AG04449 (cell line): ENCODE measurements at places on chromosomes 1 and 21.
A peak's percentile ranks its signal among the peaks of the same experiment; 100 is the strongest.

GRCh38 chr21:44337449-44337848, 1.7 kb downstream of the CFAP410 start:
- DNase-seq: no peak

DNA sequence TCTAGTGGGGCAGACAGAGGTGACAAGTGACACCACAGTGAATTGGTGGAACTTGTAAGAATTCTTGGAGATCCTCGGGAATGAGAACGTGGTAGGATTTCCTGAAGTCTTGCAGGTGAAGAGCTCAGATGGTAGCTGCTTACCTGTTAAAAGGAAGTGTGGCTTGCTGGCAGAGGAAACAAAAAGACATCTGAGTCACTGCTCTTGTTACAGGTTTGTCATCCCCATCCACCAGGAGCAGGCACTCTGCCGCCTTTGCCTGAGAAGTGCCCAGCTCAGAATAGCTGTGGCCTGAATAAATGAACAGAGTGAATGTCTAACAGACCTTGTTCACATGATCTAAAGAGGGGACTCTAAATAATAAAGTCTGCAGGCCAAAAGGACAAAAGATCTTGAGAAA, 12.3 kb upstream of the ZSCAN20 start:
- DNase-seq: no peak

DNA sequence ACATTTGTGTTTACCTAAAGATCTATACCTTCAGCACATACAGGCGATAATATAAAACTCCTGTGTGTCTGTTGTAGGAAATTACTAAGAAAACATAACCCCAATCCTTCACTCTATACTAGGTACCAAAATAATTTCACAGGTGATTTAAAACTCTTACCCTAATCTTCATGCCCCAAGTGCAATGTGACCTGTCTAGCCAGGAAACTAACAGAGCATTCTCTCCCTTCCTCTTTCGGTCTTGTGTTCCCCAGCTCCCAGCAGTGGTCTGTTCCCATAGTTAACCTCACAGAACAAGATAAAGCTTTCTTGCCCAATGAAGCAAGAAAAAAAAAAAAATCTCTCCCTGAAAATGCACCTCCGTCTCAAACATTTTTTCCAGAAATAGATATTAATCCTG, 493.5 kb downstream of the DPYD start:
- no peak for DNase-seq

- DNase-seq: no peak
These were observed 22.3 kb downstream of the KNCN start for GRCh38 chr1:46529031-46529630.

DNA sequence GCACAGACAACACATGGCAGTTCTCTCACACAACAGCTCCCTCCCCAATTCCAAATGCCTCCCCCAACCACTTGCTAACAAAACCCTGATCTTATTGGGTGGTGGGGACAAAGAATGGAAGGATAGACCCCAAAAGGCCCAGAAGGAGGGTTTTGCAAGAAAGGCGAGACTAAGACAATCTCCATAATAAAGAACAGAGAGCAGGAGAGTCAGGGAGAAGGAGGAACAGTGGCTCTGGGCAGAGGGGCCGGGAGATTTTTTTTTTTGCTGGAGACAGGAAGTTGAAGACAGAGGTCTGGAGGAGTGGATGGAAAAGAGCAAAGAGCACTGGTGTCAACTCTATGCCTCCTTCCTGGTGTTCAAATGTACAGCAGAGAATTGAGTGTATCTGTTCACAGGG, 6.5 kb upstream of the C1QA start:
- DNase-seq: no peak

DNA sequence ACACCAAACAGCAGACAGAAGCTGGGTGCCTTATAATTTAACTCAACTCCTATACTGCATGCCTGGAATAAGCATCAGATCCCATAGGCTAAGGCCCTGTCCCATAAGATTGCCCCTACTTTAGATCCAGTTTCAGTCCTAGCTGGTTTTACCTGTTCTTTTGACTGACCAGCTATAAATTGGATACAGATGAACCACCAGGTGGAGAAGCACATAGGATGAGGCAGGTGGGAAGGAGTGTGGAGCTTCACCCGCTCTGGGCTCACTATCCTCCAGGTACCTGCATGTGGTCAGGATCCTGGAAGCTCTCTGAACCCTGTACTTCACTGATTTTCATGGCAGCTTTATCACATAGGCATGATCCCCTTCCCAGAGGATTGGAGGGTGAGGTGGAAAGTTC, 51.3 kb downstream of the MAST2 start:
- no peak for DNase-seq

DNA sequence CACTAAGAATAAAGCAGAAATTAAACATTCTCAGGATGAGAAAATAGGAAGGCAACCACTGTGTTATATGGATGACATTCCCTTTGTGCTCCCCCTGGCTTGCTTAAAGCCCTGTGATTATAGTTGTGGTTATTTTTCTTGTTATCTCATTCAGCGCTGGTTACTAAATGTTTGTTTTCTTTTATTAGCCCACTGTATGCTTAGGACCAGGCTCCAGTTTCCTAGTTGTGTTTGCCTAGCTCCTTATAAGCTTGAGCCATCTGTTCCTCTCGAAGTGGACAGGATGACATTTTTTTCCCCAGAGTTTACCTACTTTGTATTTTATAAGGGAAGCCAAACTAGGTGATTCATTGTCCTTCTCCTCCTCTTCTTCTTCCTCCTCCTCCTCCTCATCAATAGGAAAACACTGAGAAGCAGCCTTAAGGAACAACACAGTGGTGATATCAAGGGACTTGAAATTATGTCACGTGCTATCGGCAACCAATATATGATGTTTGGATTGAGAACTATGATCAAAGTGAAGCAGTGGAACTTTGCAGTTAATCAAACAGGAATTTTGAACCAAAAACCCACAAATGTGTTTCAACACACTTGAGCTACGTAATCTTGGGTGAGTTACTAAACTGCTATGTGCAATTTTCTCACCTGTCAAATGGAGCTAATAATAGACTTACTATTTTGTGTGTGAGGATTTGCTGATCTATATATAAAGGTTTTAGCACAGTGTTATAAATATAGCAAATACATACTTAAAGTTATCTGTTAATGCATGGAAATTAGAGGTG, 35.1 kb upstream of the RGS7 start:
- DNase-seq: no peak

- DNase-seq: no peak
These were observed 228.1 kb downstream of the AKT3 start for GRCh38 chr1:243621973-243622372.

GRCh38 chr1:207002724-207003146, 29.8 kb downstream of the C1orf116 start:
- DNase-seq: no peak

GRCh38 chr1:165536016-165536415, 7.8 kb upstream of the LRRC52 start:
- no peak for DNase-seq

DNA sequence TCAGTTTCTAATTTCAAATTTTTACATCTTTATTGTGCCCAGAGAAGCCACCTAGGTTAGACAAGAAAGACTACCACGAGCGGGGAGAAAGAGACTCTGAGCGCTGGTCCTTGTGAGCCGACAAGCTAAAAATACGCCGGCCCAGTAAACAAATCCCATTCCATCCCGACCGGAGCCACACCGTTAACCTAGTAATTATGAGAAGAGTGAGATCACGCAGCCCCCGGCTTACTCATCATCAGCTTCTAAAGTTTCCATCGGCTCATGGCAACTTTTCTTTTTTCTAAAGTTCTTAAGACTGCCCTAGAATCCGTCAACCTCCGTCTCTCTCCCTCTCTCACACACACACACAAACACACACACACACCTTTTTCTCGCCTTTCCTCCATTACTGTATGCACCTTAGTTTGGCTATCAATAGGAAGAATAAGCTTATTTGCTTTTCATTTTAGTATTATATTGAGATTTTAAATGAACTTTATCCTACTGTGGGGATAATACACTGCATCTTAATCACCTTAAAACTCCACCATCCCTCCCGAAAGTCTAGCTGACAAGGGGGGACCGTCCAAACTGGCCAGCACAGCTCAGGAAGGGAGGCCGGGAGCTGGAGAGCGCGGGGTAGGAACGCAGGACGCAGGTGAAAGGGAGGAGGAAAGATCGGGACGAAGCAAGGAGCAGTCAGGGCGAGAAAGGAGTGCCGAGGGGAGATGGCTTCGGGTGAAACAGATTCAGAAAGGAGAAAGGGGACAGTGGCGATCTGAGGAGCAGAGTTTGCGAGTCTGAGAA, 728 bp downstream of the OTUD7B start:
- DNase-seq: peak; percentile 41

DNA sequence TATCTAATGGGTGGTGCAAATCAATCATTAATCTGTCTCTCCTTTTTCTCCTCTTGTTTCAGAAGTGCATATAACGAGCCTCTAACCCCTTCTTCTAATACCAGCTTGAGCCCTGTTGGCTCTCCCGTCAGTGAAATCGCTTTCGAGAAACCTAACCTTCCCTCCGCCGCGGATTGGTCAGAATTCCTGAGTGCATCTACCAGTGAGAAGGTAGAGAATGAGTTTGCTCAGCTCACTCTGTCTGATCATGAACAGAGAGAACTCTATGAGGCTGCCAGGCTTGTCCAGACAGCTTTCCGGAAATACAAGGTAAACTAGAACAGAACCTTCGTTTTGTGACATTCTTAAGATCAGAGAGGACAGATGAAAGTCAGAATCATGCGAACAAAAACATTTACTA, 25.3 kb upstream of the VAMP3 start:
- DNase-seq: no peak

GRCh38 chr1:163770265-163770664, 448.5 kb downstream of the NUF2 start:
- no peak for DNase-seq

- DNase-seq: no peak
These were observed 2.4 kb downstream of the LSS start for GRCh38 chr21:46226146-46226545.

- no peak for DNase-seq
These were observed 103.1 kb downstream of the ST6GALNAC3 start for GRCh38 chr1:76177615-76178014.

DNA sequence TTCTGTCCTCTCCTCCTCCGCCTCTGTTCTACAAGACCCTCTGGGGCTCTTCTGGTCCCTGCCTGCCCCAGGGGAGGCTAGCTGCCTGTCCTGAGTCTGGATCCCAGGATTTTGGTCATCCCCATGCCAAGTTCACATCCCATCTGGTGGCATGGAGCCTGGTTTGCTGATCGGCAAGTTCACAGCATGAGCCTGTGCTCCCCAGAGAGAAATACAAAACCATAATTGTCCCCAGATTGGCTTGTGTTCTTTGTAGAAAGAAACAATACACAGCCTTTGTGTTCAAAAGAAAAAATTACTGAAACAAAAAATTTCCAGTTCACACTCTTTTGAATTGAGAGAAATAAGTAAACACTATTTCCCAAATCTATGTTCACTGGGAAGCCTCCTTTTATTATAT, 149.4 kb upstream of the ZC3H12A start:
- no peak for DNase-seq

DNA sequence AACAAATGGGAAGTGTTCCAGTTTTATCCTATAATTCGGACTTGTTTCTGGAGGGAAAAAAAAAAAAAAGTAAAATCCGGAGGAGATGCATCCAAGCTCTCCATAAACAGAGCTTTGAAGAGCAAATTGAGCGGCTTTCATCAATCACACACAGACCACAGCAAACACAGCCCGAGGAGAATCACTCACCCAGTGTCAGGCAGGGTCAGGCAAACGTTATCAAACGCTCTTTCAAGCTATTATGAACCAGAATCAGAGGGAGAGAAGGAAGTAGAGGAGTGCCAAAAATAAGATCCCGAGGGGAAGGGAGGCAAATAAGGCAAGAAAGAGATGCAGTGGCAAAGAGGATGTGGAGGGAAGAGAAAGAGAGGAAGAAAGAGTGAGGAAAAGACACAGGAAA, 188.3 kb upstream of the CAMK1G start:
- no peak for DNase-seq

DNA sequence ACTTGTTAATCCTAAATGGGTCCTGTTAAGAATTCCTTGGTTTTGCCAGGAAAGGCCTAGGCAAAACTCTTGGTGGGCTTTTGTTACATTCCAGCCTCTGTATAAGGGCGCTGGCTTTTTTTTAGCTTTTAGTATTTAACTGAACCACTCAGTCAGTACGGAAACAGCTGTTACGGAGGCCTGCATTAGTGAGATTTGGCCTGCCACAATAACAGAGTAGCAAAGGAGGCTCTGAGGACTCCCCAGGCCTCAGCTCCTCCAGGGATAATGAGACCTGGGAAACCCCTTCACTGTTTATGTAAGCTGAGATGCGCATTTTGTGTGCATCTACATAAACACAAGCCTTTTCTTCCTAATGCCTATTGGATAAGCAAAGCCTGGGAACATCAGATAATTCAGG, 210.2 kb downstream of the APP start:
- no peak for DNase-seq

GRCh38 chr1:168260393-168260792, 20.3 kb upstream of the TBX19 start:
- DNase-seq: no peak
